ENCODE measurements at places on chromosomes 7 and 10.

DNA sequence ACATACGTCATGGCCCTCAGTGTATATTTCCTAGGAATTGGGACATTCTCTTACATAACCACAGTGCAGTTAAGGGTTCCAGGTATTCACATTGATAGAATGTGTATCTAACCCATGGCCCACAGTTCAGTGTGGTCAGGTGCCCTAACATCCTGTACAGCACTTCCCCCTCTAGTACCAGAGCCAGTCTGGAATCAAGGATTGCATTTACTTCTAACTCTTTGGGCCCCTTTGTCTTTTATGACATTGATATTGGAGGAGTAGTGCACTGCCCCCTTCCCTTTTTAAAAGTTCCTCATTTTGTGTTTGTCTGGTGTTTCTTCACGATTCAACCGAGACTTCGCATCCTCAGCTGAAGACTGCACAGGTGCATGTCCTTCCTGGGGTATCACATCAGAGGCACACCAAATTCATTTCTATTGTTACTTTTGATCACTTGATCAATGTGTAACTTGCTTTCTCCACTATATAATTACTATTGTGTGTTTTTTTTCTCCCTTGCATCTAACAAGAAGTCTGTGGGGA is 22.4 kb upstream of the NPFFR1 start:
- DNase-seq, result no peak

- no peak for DNase-seq
Measured at GRCh38 chr10:26621889-26622711, 75.4 kb upstream of the PDSS1 start.

- no peak for DNase-seq
Measured at GRCh38 chr7:19107081-19107355, 10.4 kb downstream of the TWIST1 start.

DNA sequence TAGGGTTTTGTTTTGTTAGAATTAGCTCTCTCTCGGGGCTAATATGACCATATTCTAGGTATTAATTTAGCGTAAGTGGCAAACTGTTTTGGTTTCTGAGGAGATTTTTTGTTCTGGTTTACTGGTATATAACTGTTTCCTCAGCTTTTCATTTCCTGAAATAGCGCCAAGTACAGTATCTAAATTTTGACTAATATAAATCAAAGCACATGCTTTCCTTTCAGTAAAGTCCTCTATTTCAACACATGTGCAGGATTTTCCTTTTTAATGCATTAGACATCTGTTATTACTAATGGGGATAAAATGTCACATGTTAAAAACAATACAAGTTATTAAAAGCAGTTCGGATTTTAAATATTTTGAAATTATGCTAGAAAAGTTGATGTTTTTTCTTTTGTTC is 11.3 kb downstream of the FERD3L start:
- no peak for DNase-seq

DNA sequence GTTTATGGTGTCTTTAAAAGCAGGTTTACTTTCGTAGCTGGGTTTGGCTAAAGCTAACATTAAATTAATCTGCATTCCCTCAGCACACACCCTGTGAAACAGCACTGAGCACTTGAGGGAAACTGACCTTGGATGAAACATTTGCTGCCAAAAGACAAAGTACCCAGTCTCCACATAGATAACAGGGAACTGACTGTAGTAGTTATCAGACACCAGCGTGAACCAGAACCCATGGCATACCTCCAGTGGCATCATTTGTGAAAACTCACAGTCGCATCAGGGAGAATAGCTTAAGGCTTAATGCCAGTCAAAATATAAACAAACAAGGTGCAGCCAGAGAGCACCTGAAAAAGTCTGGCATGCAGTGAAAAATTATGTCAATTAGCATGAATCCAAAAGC is 357.8 kb upstream of the C7orf33 start:
- DNase-seq, result no peak

- no peak for DNase-seq
Measured at GRCh38 chr10:123537188-123537961, 128.8 kb upstream of the GPR26 start.

GRCh38 chr7:34780546-34780945 is 122.5 kb downstream of the NPSR1 start:
- no peak for DNase-seq

DNA sequence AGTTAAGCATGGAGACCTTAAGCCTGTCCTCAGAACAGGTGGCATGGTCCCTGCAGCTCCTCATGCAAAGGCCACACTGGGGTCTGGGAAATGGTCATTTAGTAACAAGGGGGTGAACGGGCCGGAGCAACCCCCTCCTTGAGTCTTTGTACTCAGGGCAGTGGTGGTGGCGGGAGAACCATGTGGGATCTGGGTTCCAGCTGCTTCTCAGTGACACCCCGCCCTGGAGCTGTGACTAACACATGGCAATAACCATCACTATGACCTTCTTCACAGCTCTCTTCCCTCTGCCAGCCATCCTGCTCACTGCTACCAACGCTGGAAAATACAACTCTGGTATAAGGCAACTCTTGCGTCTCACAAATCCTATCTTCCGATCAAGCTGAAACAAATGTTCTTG is 203.4 kb upstream of the FRMD4A start:
- no peak for DNase-seq

DNA sequence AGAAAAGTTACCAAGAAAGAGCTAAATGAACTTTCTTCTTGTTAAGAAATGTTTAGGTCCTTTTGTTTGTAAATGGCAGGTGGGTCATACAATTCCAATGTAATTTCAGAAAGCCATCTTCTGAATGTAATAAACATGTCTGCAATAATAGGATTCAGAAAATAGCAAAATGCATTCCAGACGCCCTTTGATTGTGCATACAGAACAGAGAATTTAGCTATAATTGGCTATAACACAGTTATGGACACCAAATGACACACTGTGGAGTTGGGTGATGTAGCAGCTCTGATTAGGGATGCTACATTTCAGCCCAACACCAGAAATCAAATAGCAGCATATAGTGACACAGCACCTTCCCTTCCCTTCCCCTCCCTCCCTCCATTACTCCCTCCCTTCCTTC is 240.8 kb downstream of the SNX10 start:
- DNase-seq, result no peak

DNA sequence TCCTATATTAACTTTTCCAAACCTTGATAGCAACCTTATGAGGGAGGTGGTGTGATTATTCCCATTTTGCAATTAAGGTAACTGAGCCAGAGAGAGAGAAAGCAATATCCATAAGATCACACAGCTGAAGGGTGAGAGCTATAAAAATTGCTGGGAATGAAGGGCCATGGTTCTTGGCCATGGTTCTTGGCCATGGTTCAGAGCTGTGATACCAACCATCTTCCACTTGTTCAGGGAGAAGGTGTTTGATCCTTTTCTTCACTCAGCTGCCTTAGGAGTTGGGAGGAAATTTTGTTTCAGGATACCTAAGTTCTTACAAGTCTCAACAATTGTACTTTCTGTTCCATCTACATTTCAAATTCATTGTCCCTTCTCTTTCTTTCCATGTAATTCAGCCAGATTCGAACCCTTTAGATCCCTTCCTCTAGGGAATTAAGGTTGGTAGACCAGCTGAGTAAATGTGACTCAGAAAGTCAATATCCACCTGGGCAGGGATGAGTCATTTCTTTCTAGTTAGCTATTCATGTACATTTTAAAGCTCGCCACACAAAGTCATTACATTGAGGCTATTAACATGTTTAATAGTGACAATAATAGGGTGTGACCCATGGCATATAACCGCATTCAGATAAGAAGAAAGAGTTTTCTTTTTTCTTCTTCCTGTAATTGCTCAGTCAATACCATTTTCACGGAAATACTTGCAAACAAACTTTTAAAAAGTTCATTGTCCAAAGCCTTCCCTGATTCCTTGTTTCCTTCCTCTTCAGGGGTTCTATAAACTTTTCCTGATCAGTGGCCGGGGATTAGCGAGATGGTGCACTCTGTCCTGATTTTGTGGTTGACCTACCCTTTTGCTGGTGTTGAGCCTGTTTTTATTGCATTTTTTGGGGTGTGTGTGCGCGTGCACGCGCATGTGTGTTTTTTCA is 143.4 kb downstream of the TCF7L2 start:
- DNase-seq, result peak; percentile 21

DNA sequence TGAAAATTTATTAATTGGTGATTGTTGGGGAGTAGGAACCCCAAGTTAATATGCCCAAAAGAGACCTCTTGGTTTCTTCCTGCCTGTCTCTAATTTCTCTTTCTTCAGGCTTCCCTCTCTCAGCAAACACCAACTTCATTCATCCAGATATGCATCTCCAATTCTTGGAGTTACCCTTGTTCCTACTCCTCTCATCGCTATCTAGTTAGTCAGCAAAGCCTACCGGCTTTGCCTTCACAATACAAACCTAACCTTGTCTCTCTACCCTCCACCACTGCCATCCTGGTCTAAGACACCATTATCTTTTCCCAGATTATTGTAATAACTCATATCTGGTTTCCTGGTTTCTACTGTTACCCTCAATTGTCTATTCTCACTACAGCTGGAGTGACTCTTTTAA is 47.9 kb downstream of the MRPL32 start:
- DNase-seq, result no peak

- DNase-seq, result no peak
Measured at GRCh38 chr10:124559372-124560132, 97.9 kb downstream of the LHPP start.

DNA sequence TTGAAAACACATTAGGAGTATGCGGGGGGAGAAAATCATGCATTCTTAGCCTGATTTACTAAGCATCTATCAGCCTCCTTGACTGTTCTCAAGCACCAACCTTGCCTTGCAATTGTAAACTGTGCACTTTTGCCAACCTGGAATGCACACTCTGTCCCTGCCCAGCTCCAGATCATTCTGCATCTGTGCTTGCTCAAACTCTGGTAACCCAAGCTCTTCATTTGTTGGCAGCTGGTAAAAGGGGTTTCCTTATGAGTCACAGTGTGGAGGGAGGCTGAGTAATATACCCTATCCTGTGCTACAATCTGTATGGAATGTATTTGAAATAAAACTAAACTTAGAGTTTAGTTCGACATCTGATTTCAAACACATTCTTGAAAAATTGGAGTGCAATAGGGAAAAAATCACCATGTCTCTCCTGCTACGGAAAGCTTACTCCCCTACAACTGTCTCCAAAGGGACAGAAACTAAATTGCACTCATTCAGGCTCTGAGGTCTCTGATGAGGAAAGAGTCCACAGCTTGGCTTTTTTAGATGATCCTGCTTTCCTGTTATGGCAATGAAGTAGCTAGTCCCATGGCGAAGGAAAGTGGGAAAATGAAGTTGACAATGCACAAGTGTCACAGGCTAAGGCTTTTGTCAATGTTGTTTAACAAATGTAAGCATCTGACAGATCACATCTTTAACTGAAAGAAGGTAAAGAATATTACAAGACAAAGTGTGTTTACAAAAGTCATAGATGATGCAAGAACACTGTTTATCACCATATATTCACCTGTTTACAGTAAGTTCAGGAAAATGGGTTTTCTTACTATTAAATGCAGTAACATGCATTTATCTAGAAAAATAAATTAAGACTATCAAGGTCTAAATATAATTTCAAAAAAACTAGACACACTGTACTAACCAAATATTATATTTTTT is 61.9 kb downstream of the TES start:
- peak; percentile 37 for DNase-seq

DNA sequence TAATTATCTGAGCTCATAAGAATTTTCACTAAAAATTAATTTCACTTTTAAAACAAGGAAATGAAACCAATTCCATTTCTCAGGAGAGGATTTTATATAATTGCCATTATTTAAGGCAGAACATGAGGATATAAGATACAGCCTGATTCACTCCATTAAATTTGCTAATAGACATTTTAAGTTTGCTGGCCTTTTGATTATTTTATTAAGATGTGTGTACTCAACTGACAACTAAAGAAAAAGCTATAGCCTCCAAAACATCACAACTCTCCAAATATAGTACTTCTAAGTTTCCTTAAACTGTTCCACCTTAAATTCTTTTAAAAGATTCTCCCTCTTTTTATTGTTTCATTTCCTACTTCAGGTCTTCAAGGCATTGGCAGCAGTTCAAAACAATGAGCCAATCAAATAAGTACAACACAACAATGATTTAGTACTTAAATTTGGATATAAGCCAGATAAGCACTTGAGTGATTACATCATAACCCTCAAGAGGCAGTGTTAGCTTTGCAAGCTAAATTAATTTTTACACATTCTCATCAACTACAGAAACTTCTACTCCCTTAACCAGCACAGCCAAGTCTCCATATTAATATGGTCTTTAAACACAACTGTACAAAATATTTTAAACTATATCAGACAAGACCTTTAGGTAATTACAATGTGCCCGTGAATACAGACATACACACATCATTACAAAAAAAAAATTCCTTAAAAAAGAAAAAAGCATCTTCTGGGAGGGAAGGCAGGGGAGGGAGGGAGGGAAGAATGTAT is 121.8 kb downstream of the KMT2C start:
- peak; percentile 7 for DNase-seq

- DNase-seq, result no peak
Measured at GRCh38 chr7:103715376-103716120, 269.5 kb upstream of the SLC26A5 start.

DNA sequence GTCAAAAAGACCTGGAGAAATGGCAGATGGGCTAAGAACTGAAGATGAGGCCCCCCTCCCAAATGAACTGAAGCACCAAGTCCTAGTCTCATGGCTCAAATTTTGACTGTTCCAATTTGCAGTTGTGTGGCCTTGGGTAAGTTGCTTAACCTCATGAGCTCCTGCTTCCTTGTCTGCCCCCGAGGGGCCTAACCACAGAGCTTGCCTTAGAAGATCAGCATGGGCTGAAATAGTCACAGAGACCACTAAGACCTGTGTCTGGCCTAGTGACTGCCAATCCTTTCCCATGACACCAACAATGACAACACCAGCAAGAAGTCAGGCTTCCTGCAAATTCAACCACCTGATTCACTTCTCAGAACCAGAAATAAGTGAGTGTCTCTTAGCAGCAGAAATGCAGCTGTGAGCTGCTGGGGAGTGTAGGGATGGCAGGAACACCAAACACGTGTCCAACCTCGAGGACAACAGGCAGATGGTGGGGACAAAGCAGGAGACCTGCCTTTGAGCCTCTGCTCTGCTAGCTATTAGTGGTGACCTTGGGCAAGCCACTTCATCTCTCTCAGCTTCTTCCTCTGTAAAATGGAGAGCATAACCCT is 23.7 kb downstream of the CRHR2 start:
- no peak for DNase-seq

- peak; percentile 23 for DNase-seq
Measured at GRCh38 chr10:17910125-17910789, 41.5 kb upstream of the SLC39A12 start.

- no peak for DNase-seq
Measured at GRCh38 chr10:97297556-97298222, 5.3 kb upstream of the ARHGAP19 start.

DNA sequence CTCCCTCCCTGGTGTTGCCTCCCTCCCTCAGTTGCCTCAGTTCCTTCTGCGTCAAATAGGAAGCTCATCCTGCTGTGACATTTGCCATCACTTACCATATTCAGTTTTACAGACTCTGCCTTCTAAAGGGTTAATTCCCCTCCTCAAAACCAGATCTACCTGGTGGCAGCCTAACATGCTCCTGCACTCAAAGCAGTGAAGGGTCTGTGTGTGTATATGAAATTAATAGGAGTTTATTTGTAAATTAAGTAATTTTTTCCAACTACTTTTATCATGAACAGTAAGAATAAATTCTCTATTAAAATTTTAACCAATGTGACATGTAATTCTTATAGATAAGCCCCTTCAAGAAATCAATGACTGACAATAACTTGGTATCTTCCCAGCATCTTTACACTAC is 158.6 kb upstream of the INSYN2A start:
- DNase-seq, result no peak
